Smooth muscle cell of the pulmonary artery (primary cell): ENCODE measurements at places on chromosomes 2 and 18. TPM values are rescaled to one million over a fixed set of nuclear protein-coding genes. Genes with fewer than 3 reads are reported as not detected.

The ACMSD gene
- not detected in 2 replicates for total RNA-seq

The CCDC178 gene
- total RNA-seq = not detected in 2 replicates

The RAD51AP2 gene
- 0.03 TPM in 1 of 2 replicates, not detected in the other for total RNA-seq

The CD8B gene
- not detected in 2 replicates for total RNA-seq

The ALLC gene
- total RNA-seq = not detected in 2 replicates

The POTEI gene
- not detected in 2 replicates for total RNA-seq

The LYPD1 gene
- 12.8 and 13.7 TPM in 2 replicates for total RNA-seq

The IKZF2 gene
- 5.2 and 10.0 TPM in 2 replicates for total RNA-seq

The DUSP19 gene
- total RNA-seq = 4.3 and 7.6 TPM in 2 replicates

The DSG4 gene
- not detected in 2 replicates for total RNA-seq

The NEB gene
- 0.33 TPM in 2 replicates for total RNA-seq

The KCNG3 gene
- not detected in 2 replicates for total RNA-seq

The FEV gene
- not detected in 2 replicates for total RNA-seq

The SLC4A3 gene
- 4.0 and 7.0 TPM in 2 replicates for total RNA-seq

The INHBB gene
- total RNA-seq = 0.03 and 0.52 TPM in 2 replicates

The PDCD1 gene
- total RNA-seq = not detected in 2 replicates

The NCKAP5 gene
- total RNA-seq = 0.76 and 5.7 TPM in 2 replicates

The AQP12B gene
- total RNA-seq = not detected in 2 replicates

The LIPG gene
- total RNA-seq = 5.5 and 43.0 TPM in 2 replicates

The SLC11A1 gene
- 0.13 TPM in 2 replicates for total RNA-seq

The TMX3 gene
- 71.7 and 101 TPM in 2 replicates for total RNA-seq

The SLC9A4 gene
- total RNA-seq = 0.03 TPM in 1 of 2 replicates, not detected in the other
